NCI-H2081 treated with DMSO at 0.1 percent for 48 hours (cell line): ENCODE measurements at places on chromosomes 3 and 15.

DNA sequence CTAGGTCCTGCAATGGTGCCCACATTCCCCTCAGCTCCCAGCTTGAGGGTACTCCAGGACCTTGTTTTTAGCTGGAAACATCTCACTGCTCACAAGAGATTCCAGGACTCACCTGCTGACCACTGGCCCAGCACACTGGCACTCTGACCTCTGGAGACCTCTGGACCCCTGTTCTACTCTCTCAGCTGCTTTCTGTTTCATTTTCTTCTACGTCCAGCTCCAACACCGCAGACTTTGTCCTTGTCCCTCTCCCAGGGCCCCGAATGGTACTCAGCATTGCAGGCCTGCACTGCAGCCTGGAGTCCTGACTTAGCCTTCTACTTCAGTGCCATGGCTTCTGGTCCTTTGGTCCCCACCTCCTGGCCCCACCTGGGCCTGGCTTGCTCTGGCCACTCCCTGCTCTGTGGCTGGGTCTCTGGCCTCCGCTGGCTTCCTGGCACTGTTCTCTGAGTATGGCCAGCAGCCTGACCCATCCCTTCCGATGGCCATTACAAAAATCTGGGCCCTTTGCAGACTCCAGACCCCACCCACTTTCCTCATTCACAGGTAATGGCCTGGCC is 27.9 kb downstream of the KY start:
- no peak for DNase-seq

DNA sequence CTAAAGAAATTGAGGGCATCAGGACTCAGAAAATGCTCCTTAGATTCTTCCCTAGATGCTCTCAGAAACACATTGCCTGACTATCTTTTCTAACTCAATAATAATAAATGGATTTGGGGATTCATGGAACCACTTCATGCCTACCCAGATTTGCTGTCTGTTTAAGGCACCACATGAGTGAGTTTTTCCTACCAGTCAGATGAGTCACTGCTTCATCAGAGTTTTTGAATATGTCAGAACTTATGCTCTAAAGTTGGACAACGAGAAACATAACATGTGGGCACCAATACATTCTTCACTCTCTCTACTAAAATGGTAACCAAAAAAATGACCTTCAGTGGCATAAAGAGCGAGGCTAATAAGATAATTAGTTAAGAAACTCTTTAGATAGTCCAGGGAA is 1135.1 kb downstream of the TUSC7 start:
- DNase-seq, result no peak

DNA sequence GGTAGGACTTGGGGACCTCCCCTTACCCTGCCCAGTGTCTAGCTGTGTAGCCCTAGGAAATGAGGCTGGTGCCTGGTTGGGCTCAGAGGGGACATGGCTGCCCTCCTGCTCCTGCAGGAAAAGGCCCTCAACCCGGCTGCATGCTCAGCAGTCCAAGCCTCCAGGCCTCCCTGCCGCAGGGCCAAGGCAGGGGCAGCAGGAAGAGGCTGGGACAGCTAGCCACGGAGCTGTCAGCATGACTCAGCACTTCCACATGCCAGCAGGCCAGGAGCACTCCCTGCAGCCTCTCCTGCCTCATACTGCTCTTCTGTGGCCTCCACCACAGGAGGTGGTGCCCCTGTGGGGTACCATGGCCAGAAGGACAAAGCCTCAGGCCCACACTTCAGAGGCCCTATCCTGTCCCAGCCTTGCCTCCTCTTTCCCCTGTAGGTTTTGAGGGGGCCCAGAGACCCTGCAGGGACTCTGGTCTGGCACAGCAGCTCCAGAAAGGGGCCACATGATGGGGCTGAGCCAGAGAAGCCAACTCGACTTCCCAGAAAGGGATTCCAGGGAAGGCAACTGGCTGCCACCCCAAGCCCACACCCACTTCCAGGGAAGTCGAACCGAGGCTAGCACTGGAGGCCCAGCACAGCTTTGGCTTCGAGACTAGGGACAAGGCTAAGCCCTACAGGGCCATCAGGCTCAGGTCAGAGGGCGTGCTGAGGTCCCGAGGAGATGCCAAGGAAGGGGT is 19.5 kb downstream of the TKT start:
- no peak for DNase-seq

DNA sequence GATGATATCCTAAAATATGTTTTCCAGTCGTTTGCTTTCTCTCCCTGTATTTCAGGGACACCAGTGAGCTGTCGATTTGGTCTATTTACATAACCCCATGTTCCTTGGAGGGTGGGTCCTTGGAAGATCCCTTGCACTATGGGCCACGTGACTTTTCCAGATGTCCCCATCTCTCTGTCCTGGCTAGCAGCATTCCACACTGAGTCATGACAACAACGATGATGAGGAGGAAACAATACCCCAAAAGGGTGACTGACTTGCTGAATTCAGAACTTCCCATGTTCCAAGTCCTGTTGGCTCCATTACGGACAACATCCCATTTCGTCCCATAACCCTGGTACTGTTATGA is 134.3 kb downstream of the NSMCE3 start:
- DNase-seq, result no peak

DNA sequence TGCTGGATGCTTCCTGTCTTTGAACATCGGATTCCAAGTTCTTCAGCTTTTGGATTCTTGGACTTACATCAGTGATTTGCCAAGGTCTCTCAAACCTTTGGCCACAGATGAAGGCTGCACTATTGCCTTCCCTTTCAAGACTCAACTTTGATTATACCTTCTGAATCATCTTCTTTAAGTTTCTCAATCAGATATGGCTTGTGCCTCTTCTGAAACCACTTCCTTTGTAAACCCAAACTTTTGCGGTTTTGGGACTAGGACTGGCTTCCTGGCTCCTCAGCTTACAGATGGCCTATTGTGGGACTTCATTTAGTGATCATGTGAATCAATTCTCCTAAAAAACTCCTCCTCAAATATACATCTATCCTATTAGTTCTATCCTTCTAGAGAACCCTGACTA is 47.1 kb upstream of the CADPS start:
- DNase-seq, result no peak

DNA sequence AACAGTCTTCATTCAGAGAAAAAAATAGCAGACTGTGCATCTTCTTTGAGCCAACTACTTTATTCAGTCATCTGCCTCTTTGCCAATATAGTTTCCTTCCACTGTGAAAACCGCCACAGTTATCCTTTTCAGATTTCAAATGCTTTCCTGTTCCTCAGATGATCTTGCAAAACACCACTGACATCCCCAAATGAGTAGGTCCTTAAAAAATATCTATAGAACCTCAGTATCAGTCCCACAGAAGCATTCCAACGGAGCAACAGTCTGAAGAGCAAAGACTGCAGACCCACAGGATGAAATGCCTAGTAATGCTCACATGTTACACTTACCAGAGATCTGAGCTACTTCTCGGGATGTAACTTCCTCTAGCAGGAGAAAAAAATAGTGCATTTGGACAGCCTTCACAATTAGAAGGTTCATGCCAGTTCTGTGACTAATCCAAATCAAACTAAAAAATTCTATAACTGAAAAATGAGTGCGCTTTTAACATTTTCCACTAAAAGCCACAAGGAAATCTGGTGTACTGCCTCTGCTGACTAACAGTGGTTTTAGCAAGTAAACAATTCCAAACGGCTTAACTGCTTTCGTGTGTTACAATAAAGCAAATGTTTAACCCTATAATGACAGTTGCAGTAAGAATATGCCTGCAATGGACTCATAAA is at the start of gene ANKRD28:
Gene ANKRD28 (minus strand): TSS at position 338 of the 662 bp plus-strand sequence. CDS start 1,458 bp downstream, outside the sequence.
- DNase-seq, result peak; percentile 11

GRCh38 chr15:62212741-62213140 is 47.7 kb upstream of the C2CD4B start:
- DNase-seq, result no peak

GRCh38 chr15:25705433-25706115 is 157.6 kb downstream of the ATP10A start:
- DNase-seq, result no peak

- no peak for DNase-seq
Measured at GRCh38 chr15:88604381-88605188, 16.6 kb upstream of the AEN start.

GRCh38 chr15:76565366-76565765 is 228.8 kb downstream of the ISL2 start:
- DNase-seq, result no peak

- no peak for DNase-seq
Measured at GRCh38 chr3:105960381-105960780, 91.6 kb upstream of the CBLB start.

- DNase-seq, result no peak
Measured at GRCh38 chr3:56693750-56694149, 10.7 kb upstream of the TASOR start.

DNA sequence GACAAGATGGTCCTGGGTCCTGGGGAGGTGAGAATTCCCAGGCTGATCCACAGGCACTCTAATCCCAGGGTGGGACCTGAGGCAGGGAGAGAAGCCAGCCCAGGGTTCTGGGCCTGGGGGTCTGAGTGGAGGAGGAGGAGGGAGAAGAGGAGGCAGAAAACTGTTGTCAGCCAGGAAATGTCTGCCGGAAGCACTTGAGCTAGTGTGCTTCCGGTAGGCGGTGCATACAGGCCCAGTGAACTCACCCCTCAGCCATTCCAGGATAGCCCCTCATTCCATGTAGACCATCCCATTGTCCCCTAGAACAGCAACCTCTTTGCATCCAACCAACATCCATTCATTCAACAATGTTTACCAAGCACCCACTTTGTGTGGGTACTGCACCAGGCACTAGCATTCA is 47.9 kb upstream of the LCTL start:
- no peak for DNase-seq

DNA sequence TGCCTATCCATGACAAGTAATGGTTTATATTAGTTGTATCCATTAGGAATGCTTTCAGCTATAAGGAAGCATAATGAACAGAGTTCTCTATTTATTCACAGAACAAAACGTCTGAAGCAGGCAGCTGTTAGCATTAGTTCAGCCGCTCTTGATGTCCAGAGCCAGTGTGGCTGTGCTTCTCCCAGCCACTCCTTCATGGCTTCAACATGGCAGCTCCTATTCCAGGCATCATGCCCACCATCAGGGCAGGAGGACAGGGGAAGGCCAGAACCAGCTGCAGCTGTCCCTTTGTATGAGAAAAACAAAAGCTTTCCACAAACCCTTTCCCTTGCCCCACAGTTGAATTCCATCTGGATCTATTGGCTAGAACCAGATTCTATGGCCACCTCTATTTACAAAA is 12.9 kb upstream of the SNRK start:
- DNase-seq, result no peak

DNA sequence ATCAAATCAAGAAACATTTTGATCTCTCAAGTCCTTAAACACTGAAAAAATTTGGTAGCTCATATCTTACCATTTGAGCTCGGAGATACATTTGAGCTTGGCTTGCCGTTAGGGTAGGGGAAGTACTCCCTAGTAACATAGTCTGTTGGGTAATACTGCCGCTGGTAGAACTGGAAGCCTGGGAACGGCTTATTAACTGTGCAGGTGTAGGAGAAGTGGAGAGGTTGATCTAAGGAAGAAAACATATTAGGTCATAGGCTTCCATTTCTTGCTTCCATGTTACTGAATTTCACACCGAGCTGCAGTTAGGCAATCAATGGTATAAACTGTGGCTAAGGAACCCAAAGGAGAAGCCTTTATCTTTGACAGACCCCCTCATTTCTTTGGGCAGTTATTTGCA is 32.5 kb downstream of the PHC3 start:
- no peak for DNase-seq

GRCh38 chr3:10806006-10806405 is 10.0 kb upstream of the SLC6A11 start:
- no peak for DNase-seq

- DNase-seq, result no peak
Measured at GRCh38 chr3:72393455-72393854, 454.8 kb downstream of the SHQ1 start.

GRCh38 chr3:197686899-197687298 is 49.8 kb downstream of the RUBCN start:
- DNase-seq, result no peak

DNA sequence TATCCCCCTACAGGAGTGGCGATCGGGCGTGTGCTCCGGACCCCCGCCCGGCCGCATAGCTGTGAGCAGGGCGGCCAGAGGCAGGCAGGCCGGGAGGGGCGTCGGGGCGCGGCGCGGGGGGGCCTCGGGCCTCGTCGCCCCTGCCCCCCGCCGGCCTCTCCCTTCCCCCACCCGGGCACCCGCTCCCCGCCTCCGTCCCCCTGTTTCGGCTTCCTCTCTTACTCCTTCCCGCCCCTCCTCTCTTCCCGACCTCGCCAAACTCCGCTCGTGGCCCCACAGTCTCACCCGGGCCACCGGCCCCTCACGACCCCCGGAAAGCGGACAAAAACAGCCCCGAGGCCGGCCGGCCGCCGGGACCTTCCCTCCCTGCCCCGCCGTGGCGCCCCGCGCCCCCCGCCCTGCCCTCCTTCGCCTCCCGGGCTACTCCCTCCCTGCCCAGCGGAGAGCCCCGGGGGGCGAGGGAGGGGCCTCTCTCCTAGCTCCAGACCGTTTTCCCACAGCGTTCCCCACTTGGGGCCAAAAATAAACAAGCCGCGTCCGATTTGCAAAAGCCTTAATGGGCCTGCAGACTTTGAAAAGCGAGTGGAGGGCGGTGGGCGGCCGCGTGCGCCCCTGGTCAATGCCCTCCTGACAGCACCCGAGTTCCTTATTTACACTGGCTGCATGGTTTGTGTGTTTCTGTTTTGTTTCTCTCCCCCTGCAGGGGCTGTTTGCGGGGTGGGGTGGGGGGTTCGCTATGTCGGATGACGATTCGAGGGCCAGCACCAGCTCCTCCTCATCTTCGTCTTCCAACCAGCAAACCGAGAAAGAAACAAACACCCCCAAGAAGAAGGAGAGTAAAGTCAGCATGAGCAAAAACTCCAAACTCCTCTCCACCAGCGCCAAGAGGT is 1.0 kb downstream of the UBE2E1 start:
- no peak for DNase-seq

DNA sequence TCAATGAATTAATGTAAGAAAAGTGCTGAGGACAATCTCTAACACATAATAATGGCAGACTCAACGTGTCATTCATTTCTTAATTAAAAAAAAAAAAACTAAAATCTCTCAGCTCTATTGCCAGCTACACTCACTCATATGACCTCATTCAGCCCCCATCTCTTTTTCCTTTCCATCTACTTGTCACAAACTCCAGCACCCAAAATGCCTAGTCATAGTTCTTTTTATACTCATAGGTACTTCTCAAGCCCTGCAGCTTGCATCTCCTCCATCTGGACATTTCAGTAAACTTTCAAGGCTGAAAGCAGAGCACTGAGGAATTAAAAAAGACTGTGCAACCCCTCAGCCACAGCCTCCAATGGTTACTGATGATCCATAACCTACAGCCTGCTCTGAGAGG is 109.8 kb downstream of the PLCH1 start:
- DNase-seq, result no peak

DNA sequence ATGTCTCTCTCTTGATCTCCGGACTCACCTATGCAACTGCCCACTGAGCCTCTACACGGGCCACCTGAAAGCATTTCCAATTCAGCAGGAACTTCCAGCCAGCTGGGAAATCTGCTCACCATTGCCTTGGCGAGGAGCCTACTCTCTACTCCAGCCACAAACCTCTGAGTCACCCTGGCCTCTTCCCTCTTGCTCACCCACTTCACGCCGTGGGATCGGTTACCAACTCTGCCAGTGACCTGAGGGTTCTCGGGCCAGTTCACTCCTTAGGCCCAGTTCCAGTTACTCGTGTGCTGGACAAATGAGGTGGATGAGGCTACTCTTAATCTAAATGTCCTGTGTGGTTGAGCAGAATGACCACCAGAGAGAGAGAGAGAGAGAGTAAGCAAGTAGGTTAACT is 70.1 kb downstream of the CEMIP start:
- DNase-seq, result no peak
